ENCODE measurements at places on chromosomes 12 and 14.

GRCh38 chr14:79083356-79083755 is 913.2 kb downstream of the NRXN3 start:
- DNase-seq: no peak

DNA sequence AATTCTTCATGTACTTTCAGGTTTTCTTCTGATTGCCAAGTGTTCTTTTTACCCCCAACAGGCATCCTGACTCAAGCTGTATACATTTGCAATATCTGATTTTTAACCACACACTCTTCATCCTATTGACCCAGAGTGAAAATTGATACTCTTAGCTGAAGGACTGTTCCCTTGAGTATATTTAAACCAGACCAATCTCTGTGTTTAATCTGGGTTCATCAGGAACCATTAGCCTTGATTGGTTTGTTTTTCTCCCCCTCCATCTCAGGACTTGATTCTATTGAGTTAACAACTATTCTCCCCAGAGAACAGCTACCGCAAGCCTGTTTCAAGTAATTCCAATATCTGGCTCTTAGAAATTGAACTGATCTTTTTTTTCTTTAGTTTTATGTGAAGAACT is 222.3 kb upstream of the NOVA1 start:
- no peak for DNase-seq

- no peak for DNase-seq
These were observed 18.8 kb downstream of the TCP11L2 start for GRCh38 chr12:106321139-106321850.

GRCh38 chr12:53044896-53045695 is 4.8 kb upstream of the TNS2 start:
- no peak for DNase-seq

DNA sequence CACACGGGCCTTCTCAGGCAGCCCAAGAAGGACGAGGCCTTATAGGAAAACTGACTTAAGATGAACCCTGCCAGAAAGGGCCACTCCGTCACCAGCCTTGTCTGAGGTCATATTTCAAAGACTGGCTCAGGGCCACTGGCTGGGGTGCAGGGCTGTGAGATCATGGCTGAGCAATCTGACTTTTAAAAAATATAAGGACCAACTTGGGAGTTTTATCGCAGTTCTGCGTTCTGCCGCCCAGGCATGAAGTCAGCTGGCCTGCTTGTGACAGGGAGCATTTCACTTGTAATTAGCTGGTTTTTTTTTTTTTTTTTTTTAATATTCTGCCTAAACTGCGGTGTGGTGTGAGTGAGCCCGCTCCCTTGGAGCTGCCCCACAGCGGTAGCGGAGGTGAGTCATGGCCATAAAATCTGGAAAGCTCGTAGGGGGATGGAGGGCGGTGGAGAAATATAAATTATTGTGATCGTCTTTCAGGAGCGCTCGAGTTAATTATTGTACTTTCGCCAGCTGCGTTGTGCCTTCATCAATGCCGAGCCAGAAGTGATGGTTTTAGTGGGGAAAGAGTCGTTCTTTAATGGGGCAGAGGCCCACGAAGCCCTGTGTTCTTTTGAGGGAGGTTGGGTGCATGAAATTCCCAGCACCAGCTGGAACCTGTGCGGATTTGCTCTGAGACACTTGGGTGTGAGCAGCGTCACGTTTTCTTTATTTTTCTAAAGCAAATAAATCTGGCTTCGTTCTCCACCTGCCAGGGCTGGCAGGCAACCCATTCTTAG is 231.9 kb downstream of the C12orf75 start:
- DNase-seq: no peak

GRCh38 chr12:49568442-49569162 is 660 bp upstream of the MCRS1 start:
- peak; percentile 18 for DNase-seq

- no peak for DNase-seq
These were observed 34.1 kb downstream of the SCFD1 start for GRCh38 chr14:30656190-30656632.

Data from activated CD4-positive, CD25-positive, alpha-beta regulatory T cell treated with anti-CD3 and anti-CD28 coated beads, Interleukin-2, amount 50 U/mL, for 72 hours (primary cell).